ENCODE measurements at places on chromosomes 1 and 21.

GRCh38 chr1:26529405-26529654, 231 bp upstream of the RPS6KA1 start:
- DNase-seq, result no peak

- peak; percentile 90 for DNase-seq
Observed at GRCh38 chr1:59013276-59013927, 229.6 kb upstream of the JUN start.

DNA sequence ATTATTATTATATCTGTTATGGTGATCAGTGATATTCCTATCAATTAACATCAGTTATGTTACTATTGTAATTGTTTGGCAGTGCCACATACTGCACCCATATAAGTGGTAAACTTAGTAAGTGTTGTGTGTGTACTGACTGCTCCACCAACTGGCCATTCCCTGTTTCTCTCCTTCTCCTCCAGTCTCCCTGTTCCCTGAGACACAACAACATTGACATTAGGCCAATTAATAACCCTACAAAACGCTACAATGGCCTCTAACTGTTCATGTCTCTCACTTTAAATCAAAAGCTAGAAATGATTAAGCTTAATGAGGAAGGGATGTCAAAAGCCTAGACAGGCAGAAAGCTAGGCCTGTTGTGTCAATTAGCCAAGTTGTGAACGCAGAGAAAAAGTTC, 6.6 kb upstream of the THRAP3 start:
- DNase-seq, result no peak

GRCh38 chr1:69511426-69512192, 56.1 kb upstream of the LRRC7 start:
- no peak for DNase-seq

GRCh38 chr1:232635778-232636356, 5.9 kb upstream of the SIPA1L2 start:
- peak; percentile 74 for DNase-seq

GRCh38 chr1:236018885-236019453, 45.9 kb downstream of the NID1 start:
- no peak for DNase-seq

GRCh38 chr1:6560267-6560666, 5.2 kb downstream of the TAS1R1 start:
- DNase-seq, result no peak

DNA sequence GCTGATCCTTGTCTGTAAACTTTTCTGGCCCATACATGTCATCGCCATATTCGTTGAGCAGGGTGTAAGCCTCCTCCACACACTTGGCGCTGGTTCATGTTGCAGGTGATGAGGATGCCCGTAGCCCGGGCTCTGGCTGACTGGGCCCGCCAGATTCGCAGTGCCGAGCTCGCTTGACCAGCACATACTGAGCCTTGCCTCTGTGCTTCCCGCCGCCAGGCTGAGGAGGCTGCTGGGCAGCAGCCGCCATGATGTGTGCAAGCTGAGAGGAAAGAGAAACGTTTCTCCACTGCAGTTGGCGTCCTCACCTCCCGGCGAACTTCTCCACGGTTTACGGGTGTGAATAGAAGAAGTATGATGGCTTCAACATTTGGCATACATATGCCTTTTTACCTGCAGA, 89.2 kb downstream of the LTN1 start:
- DNase-seq, result no peak

DNA sequence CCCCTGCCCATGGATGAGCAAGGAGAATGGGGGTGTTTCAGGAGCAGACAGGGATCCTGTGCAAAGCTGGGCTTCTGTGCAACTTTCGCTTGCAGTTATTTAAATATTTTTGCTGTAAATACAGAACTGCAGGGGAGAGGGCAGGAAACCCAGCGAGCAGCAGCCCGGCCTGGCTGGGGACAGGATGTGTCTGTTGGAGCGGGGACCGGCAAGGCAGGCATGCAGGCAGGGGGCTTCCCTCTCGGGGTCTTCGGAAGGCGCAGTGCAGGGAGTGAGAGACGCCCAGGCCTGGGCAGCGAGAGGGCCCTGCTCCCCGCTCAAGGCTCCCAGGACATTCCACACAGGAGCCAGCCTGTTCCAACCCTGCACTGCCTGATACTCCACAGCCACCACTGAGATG, 1.7 kb upstream of the AIRE start:
- no peak for DNase-seq

DNA sequence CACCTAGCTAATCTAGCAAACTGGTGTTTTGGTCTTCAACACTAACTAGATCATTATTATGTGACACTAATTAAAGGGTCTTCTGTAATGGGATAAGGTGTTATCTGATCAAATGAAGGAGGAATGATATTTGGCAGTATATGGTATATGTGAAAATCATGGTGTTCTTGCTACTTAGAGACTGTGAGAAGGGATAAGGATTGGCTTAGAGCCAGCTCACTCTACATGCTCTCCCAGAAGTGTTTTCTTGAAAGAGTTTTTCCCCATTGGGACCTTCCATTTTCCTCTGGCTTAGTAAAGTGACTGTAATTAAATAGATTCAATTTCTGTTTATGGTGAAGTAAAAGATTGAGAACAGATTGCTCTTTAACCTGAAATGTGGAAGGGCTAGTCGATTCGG, 71.2 kb upstream of the RGL1 start:
- DNase-seq, result no peak

DNA sequence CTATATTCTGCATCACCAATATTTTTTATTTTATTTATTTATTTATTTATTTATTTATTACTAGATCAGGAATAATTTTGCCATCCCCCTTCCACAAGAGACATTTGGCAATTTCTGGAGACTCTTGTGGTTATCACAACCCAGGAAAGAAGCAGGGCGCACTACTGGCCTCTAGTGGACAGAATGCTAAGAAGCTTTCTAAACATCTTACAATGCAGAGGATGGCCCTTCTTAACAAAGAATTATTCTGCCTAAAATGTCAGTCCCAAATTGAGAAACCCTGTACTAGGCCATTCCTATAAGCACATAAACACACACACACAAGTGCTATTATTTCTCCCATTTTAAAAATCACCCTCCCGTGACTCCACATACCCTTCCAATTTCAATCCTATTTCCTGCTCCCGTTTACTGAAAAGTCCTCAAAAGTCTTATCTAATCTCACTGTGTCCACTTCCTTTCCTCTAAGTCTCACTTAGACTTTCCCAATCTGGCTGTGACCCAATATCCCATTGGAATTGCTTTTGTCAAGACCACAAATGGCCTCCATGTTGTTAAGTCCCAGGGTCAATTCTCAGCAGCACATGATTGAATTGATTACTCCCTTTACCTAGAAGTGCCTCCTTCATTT, 43.7 kb upstream of the RNF11 start:
- peak; percentile 70 for DNase-seq

DNA sequence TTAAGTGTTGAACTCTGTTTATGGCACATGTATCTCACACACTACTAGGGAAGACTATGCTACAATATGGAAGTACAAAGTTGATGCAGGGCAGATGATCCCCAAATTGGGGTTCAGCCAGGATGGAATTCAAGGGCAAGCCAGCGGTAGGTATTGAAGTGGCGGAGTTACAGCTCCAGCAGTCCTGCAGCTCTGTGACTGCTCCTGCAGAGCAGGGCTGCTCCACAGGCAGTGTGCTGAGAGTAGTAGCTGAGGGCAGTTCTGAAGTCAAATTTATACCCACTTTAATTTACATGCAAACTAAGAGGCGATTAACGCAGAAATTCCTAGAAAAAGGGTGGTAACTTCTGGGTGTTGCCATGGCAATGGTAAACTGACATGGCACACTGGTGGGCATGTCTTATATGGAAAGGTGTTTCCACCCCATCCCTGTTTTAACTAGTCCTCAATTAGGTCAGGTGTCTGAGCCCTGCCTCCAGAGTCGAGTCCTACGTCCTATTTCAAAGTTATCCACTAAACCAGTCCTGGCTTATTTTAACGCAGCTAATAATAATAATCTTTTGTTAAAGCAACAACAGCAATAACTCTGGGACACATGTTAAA, 20.6 kb upstream of the CENPF start:
- DNase-seq, result no peak

- no peak for DNase-seq
Observed at GRCh38 chr1:2446394-2446793, 29.7 kb upstream of the PLCH2 start.

DNA sequence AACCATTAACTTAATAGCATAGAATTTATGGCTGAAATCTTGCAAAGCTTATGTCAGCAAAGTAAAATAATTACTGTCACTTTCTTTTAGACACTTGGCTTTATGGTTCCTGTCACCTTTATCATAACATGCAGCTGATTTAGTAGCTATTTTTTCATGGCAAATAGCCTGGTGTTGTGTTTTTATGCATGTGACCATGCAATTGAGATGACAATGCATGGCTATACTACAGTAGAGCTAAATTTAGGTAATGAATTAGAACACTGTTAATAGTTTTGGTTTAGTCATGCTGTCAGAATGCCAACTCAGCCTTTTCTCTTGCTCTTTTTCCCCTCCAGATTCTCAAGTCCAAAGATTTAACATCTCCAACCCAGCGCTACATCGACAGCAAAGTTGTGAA, 88.6 kb downstream of the TGFB2 start:
- no peak for DNase-seq

DNA sequence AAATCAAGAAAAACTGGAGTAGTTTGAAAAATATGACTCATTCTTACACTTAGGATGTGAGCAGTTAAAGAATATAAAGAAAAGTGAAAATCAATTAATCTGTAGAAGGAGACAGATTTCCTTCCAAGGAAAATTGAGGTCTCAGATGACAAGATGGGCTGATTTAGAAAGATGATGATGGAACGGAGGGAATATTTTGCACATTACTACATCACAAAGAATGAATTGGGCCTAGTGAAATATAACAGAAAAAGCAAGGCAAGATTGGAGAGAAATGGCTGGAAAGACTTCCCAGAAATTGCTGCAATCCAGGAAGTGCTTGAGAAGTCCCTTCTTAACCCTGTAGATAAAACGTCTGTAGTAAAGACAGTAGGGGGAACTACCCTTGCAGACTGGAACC, 169.1 kb upstream of the SYT6 start:
- no peak for DNase-seq

GRCh38 chr1:29258976-29259801, 22.9 kb downstream of the PTPRU start:
- no peak for DNase-seq

GRCh38 chr1:88060112-88060673, 623.9 kb upstream of the PKN2 start:
- no peak for DNase-seq

DNA sequence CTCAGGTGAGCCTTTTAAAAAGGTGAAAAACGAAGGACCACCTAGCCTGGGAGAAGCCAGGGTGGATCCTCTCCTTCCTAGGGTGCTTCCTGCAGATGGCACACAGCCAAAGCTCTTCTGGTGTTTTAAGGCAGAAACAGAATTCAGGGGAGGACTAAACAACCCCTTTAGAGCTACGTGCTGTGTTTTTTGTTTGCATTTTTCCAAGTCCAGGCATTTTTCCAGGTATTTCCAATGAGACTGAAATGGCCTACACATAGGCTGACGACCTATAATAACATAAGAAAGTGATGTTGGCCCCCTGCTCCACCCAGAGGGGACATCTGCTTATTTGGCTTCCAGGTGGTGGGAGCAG, 83.8 kb downstream of the CAPZB start:
- DNase-seq, result no peak

GRCh38 chr1:96309783-96310182, 411.8 kb upstream of the PTBP2 start:
- peak; percentile 92 for DNase-seq

DNA sequence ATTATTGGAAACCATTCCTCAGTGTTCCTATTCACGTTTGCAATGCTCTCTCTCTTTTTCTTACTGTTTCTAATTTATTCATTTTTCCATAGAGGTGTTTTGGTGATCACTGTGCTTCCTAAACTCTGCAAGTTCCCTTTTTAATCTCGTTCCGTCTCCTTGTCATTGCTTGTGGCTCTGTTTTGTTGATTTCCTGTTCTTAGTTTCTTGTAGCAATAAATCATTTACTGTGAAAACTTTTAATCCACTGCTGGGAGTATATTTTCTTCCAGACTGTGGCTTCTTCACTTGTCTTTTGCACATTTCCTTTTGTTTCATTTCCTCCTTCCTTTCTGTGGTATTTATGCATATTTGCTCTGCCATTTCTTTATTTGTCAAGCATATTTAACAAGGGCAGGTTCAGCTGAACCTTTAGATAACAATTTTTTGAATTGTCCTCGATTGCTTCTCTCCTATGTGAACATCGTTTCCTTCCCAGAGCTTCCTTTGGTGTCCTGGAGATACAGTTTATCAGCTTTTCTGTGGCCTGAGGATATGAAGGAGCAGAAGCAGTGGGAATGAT, 3.6 kb downstream of the B3GALT5 start:
- DNase-seq, result no peak

DNA sequence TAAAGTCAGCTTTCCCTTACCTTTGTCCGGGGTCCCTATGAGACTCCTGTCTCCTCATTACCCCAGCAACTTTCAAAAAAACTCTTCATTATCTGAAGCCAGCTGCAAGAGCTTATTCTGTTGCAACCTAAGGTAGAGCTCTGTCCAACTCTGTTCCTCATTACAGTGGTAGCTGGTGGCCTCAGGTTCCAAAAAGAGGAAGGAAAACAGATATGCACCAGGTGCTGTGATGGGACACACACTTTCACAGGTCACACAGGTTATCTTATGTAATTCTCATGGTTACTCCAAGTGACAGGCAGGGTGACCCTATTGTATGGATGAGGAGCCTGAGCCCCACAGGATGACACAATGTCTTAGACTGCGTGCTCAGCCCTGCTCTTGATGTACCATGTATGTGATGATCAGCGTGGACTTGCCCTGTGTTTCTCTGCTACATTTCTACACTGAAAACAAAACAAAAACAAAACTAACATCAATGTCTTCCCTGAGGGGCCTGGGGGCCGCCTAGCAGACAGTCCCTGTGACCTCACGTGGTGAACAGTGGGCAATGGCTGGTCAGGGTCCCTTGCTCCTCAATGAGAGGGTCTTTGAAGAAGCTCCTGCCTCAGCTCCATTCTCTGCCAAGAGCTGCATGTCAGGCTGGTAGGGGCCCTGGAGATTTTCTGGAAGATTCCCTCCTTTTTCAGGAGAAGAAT, 9.7 kb upstream of the TENT5C start:
- DNase-seq, result no peak

- peak; percentile 39 for DNase-seq
Observed at GRCh38 chr1:26784023-26784871, 3.5 kb upstream of the PIGV start.

DNA sequence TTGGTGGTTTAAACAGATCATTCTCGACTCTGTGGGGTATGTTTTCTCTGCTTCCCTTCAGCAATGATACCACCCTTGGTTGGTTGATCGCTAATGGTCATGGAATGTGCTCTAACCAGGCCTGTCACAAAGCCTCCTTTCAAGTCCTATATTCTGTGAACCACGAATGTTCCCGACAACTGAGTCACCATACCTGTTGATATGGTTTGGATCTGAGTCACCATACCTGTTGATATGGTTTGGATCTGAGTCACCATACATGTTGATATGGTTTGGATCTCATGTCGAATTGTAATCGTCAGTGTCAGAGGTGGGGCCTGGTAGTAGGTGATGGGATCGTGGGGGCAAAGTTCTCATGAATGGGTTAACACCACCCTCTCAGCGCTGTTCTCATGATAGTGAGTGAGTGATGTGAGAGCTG, 10.2 kb upstream of the CAMK2N1 start:
- no peak for DNase-seq

GRCh38 chr1:9270290-9270883, 22.3 kb upstream of the SPSB1 start:
- DNase-seq, result no peak

Measured in inflammatory macrophage treated with lipopolysaccharide for 4 hours (primary cell).